Cortex of kidney (tissue), 1 donor: ENCODE measurements at places on chromosomes 5 and 9.

- DNase-seq, result no peak
These were observed 616.7 kb upstream of the DAB2 start for GRCh38 chr5:40041452-40041851.

GRCh38 chr5:178455480-178455835 is 134.7 kb downstream of the COL23A1 start:
- DNase-seq, result no peak

DNA sequence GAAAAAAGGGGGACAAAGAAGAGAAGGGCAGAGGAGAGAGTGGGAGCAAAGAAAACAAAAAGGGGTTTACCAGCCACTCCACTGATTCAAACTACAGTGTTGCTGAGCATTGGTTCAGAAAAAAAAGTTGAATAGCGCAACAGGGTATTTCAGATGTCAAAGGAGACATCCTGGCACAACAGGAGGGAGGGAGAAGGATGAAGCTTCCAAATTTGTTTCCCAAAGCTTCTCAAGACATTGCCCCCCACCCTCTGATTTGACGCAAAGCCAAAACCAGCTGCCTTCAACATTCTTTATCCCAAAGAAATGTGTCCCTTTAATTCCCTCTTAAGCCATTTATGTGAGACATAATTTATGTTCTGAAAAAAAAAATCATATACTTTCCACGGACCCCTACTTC is 105.5 kb upstream of the TNC start:
- DNase-seq, result no peak

DNA sequence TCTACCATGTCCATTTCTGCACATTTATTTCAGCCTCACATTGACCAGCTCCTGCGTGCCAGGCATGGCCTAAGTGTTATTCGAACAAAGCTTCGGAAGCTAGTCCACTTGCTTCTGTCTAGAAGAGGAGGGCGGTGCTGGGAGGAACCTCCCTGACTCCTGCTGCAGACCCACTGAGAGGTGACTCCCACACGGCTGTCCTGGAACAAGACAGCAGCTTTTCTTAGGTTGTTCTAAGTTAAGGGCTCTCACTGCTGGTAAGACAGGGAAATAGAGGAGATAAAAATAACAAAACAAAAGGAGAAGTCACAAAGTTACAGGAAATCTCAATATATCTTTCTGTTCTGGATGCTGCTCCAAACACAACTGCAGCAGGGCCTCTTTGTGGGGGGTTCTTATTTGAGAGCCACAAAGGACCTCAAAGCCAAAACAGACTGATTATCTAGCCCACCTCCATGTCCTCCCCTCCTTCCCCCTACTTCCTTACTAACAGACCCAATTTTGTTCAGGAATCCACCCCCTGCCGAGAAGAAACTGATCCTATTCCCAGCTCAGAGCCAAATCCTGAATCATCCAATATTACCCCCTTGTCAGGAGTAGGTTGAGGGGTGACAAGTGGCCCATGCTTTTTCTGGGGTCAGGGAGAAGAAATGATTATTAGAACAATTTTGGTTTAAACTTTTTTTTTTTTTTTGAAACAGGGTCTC is 28.4 kb upstream of the KCNIP1 start:
- DNase-seq, result no peak

GRCh38 chr5:147857302-147858129 is 21.0 kb upstream of the SCGB3A2 start:
- DNase-seq, result no peak

DNA sequence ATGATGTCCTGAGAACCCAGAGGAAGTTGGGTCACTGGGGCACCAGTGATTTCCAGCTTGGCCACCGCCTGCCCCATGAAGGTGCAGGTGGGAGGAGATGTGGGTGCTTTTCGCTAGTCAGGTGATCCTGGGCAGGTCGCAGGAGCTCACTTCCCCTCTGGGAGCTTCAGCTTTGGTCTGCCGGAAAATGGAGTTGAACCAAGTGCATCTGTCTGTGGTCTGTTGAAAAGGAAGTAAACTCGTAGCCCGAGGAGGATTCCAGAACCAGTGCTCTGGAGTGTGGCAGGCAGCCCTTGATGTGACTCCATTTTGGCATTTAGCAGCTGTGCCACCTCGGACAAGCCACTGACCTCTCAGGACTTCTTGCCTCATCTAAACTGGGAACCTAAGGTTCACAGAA is 81.8 kb upstream of the HRH2 start:
- DNase-seq, result no peak

GRCh38 chr5:1112596-1113331 is 901 bp upstream of the SLC12A7 start:
- no peak for DNase-seq
